ENCODE measurements at places on chromosomes 11 and 22.

DNA sequence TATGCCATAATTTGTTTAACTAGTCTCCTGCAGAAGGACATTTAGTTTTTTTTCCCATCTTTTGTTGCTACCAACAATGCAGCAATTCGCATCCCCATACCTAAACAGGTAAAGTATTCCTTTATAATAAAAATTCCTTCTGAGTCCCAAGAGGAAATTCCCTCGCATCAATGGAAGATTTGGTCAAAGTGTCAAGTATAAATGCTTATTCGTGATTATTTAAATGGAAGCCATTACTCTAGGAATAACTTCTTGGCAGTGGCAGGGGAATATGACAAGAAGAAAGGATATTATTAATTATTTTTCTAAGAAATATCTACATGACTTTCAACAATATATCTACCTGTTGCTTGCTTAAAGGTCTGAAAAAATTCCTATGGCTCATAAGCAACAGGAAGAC lies 25.6 kb downstream of the RNF141 start:
- no peak for DNase-seq

GRCh38 chr11:27997344-27997743 lies 110.6 kb downstream of the KIF18A start:
- no peak for DNase-seq

DNA sequence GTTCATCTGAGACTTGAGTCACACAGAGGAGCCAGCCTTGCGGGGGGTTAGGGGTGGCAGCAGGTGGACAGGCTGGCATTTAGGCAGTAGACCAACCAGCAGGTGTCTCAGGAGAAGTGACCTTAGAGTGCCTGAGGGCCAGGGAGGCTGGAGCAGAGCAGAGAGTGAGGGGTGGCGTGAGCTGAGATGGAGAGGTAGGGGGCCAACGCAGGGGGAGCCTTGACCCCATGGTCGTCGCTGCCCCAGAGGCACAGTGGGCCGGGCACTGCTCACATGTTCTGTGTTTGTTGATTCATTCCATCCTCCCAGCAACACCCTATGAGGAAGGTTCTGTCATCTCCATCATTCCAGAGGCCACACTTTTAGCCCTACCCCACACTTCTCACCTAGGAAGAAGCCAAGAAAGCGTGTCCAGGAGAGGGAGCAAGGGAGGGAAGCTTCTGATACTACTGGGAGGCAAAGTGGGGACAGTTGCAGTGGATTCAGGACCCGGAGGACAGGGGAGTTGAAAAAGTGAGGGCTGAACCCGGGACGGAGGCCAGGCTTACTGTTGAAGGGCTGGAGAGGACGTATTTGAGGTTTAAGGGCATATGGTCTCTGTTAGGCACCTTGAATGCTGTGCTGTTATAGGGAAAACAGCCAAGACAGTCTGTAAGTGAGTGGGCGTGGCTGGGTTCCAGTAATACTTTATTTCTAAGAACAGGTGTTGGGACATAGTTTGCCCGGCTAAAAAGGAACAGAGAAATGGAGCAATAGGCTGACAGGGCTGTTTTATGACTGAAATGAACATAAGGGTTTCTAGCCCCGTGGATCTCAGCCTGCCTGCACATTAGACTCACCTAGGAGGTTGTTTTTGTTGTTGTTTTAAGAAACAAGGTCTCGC lies 7.3 kb downstream of the SART1 start:
- no peak for DNase-seq

DNA sequence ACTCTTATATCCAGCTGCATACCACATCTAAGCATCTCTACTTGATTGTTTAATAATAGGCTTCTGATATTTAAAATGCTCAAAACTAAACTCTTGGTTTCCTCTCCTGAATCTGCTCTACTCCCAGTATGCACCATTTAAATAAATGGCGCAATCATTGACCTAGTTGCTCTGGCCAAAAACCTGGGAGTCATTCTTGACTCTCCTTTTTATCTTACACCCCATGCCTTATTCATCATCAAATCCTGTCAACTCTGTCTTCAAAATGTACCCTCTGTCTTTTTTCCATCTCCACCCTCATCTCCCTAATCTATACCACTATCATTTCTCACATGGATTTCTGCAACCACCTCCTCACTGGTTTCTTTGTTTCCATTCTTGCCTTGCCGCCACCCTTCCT lies 399.6 kb upstream of the CCDC90B start:
- no peak for DNase-seq
